Stimulated activated CD4-positive, alpha-beta T cell treated with anti-CD3 and anti-CD28 coated beads, TNF-alpha, amount 100 ng/mL, for 4 hours (primary cell): ENCODE measurements at places on chromosomes 12 and 14.

DNA sequence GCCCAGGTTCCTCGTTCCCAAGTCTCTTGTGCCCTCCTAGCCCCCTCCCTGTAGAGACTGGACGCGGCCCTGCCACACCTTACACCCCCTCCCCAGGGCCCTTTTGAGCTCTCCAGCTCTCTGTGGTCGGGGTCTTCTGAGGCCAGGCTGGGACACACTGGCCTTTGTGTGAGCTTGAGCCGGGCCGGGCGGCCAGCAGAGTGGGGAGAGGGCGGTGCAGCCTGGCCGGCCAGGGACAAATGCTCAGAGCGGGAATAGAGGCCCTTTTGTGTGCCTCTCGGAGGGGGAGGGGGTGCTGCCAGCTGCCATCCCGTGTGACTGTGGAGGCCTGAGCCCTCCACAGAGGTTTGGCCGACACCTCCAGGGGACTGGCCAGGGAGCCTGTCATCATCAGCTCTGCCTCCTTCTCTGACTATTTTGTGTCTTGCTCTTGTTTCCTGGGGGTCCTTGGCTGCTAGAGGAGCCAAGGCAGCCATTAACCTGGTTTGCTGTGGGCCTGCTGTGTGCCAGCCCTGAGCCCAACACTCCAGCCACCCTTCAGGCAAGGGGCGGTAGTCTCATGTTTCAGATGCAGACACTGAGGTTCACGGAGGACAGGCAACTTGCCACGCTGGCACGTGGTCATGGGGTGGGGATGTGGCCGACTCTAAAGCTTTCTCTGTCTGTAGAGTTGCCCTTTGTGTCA, 13.6 kb downstream of the FAM222A start:
- no peak for DNase-seq

DNA sequence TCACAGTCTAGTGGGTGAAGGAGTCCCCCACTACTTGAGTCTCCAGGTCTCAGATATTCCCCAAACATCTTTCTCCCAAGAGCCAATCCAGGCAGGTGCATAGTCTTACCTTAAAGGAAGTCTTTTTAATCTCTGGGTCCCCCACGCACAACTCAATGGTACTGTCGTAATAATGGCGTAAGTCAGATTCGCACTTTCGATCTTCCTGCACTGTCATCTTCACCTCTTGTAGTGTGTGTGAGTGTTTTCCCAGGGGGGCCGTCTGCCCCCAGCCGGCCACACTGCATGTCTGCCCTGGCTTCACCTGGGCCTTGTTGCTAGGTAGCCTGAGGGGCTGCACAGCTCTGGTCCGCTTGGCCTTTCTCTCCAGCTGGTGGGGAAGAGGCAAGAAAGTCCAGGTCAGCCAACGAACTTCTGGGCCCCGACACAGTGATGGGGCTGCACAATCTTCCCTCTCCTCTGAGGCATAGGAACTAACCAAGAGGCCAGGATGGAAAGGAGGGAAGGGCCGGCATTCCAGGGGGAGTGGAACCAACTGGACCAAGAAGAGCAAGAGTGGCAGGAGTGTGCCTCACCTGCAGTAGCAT, 2.1 kb downstream of the GZMB start:
- DNase-seq: no peak

DNA sequence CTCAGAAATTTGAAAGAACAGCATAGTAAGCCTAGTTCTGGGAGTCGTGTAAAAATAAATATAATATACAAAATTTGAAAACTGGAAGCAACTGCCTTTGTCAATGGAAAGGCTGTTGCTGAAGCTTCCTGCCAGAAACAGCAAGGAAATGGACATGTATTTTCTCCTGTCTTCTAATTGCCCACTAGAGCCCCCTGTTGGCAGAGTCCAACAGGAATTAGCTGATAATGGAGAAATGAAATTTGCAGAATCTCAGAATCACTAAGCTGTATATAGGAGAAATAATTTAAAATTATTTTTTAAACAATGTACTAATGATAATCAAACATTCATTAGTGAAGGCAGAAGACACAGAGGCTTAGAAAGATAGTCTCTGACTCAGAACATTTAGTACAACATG, 414.8 kb downstream of the SLC6A15 start:
- DNase-seq: no peak

GRCh38 chr12:126772171-126772864, 1494.7 kb upstream of the TMEM132C start:
- peak; percentile 14 for DNase-seq

- no peak for DNase-seq
These were observed 124.8 kb downstream of the TMTC3 start for GRCh38 chr12:88266806-88267360.

GRCh38 chr12:27289414-27289813, 43.2 kb upstream of the BMAL2 start:
- no peak for DNase-seq

DNA sequence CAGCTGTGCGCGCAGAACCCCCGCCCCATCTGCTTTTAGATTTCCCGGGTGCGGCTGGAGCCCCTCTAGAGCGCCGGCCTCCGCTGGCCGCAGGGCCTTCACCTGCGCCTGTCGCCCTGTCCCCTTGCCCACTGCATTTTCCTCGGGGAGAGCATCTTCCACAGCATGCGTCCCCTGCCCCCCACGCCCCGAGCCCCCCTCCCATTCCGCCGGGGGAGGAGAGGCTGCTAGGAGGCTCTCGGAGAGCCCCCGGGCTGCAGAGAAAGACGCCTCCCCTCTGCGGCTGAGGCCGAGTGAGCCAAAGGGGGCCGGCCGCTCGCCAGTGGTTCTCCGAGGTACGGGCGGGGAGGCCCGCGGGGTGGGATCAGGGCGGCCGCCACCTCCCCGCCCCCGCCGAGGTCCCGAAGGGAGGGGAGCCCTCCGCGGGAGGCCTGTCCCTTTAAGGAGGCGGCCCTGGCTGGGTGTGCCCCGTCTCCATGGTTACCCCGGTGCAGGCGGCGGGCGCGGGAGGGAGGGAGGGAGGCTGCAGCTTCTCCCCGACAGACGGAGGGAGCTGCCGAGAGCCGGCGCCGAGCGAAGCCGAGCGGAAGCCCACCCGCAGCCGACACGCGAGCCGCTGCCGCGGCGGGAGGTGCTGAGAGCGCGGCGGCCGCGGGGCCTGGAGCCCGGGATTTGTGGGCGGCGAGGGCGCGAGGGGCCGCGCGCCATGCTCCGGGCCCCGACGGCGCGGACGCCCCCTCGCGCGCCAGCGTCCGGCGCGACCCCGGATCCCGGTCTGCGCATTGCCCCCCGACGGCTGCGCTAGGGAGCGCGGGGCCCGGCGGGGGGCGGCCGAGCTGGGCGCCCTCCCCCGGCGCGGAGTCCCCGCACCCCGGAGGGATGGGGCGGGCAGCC, at the start of gene KCNH3:
KCNH3 (plus strand) TSS at position 521 of the 894 bp plus-strand sequence. CDS start 387 bp downstream, outside the sequence.
- peak; percentile 67 for DNase-seq

DNA sequence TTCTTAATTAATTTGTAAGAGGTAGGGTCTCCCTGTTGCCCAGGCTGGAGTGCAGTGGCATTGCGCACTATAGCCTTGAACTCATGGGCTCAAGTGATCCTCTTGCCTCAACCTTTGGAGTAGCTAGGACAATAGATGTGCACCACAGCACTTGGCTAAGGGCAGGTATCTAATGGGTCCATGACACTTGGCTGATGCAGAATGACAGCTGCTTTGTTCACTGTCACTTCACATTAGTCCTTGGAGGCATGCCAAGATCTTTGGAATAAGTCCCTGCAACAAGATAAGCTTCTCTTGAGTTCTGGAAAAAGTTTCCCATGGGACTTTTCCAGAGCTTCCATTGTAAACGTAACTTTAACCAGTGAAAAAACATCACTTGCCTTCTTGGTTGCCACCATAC, 23.4 kb downstream of the COQ6 start:
- no peak for DNase-seq
